RWPE1 (cell line): ENCODE measurements at places on chromosomes 12 and 14.

GRCh38 chr14:101716956-101717662 lies 44.4 kb upstream of the PPP2R5C start:
- no peak for DNase-seq

DNA sequence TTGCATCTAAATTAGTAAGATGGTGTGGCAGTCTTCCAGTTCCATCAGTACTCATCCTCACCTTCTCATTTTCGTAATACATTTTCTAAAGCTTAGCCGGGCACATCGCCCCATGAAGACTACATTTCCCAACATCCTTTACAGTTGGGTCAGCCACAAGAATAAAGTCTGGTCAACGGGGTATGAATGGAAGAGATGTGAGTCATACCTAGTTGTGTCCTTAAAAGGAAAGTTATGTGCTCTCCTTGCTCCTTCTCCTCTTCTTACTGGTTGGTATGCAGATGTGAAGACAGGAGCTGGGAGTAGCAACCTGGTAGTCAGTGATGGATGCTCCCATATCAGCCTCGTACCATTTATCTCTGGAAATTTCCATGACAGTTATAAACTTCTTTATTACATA lies 35.9 kb upstream of the EGLN3 start:
- peak; percentile 73 for DNase-seq

DNA sequence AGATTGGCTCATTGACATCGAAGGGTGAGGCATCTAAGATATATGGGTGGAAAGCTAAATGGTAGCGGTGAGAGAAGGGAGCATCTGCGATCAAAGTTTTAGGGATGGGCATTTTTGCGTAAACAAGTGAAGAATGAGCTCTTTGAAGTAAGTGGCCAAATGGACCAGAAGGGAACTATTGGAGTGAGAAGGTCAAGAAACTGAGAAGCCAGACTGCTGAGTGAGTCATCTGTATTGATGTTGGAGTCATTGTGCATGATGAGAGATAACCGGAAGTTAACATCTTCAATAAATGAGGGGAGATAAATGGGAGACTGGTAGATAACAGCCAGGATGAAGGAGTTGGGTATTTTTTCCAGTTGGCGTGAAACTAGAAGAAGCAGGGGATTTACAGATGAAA lies 271.9 kb upstream of the PDE3A start:
- no peak for DNase-seq

GRCh38 chr12:93419388-93420034 lies 22.2 kb downstream of the UBE2N start:
- DNase-seq = peak; percentile 42

DNA sequence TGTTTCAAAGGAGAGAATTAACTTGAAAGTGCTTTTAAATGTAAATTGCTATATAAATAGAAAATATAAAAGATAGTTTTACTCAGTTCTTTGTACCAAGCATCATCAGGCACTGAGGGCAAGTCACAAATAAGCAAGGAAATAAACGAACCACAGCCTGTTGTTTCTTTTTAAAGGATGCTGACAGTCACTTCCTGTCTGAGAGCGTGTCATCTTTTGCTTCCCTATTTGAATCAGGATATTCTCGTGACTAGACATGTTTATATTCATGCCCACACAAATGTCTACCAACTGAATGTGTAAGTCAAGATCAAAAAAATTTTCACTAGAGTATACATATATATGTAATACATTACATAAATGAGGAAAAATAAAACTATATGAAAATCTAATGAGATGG lies 31.4 kb upstream of the SLC2A13 start:
- peak; percentile 12 for DNase-seq

- DNase-seq = no peak
These were observed 12.2 kb downstream of the PRORP start for GRCh38 chr14:35134329-35135123.

GRCh38 chr12:52612431-52613383 lies 5.7 kb downstream of the KRT73 start:
- DNase-seq = no peak

- peak; percentile 85 for DNase-seq
These were observed 4.2 kb upstream of the BAZ2A start for GRCh38 chr12:56634242-56634836.

DNA sequence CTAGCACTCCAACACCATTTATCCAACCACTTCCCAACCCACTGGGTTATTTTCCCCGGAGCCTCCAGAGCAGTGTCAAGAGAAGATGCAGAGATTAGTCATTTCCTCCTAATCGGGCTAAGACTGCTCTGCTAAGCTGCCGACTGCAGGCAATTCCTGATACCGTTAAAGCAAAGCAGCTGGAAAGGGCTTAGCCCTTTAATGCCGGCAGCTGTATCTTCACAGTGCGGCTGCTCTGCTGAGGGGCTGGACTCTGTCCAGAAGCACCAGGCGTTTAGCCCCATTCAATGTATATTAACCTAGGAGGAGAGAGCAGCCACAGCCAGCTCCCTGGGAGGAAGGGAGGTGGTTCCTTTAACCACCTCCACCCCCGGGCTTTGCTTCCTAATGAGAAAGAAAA lies 11.1 kb downstream of the AQP6 start:
- peak; percentile 68 for DNase-seq

DNA sequence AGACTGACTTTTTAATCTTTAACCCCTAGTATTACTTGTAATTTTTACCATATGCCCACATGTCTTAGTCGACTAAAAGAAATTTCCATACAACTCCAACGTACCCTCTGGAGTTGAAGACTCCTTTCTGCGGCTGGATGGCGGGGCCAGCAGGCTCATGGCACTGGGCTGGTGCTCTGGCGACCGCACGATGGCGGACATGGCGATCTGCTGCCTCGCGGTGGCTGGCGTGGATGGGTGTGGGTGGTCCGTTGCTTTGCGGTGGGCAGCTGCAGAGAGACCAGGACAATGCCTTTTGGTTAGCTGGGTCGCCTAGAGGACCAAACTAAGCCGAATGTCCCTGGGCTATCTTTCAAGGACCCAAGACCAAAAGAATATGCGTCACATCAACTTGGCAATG lies 50.2 kb downstream of the PRKAB1 start:
- no peak for DNase-seq

DNA sequence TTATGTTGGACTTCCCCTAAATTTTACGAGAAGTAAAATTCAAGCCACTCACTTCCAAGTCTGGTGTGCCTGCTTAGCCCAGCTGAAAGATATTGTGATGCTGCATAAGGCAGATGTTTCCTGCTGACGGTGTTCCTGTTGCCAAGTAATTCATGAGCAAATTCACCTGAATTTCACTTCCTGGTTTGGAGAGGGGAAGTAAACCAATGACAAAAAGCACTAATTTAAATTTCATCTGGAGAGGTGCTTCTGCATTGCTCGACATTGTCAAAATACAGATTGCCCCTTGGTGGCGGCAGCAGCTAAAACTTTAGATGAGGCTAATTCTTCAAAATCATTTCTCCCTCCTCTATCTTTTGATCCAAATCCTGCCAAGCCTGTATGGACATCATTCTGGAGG lies 281.1 kb downstream of the AACS start:
- no peak for DNase-seq

DNA sequence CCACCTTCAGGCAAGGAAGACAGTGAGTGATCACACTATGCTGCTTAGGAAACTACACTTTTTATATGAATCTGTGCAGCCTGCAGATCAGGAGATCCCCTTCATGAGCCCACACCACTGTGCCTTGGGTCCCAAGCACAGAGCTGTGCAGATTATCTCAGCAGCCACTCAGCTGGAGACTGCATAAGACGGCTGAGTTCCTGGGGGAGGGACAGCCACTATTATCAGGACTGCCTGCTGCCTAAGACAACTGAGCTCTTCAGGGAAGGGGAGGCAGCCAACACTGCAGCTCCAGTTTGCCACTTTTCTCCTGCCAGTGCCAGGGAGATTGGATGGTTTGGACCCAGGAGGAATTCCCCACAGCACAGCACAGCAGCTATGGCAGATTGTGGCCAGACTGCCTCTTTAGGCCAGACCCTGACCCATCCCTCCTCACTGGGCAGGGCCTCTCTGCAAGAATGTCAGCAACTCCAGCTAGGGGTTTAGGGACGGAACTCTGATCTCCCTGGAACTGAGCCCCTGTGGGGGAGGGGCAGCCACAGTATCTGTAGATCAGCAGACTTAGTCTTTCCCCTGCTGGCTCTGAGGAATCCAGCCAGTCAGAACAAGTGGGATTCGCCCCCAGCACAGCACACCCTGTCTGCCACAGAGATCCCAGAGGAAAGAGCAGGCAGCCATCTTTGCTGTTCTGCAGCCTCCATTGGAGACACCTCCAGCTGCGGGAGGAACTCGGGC lies 141.3 kb downstream of the KLHL28 start:
- DNase-seq = no peak

DNA sequence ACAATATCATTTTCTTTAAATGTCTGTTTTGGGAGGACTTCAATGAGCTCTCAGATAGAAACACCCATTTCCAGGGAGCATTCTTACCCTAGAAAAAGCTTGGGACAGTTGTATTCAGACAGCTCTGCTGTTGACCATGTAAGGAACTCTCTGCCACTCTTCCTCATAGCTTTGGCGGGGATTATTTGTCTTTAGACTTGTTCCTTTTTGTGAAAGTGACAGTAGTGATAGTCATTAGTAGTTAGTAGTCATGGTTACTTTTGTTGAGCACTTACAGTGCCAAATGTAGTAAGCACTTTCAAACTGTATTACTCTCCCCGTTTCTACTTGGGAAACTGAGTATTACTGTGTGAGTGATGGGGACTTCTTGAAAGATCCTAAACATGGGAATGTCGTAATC lies 167.3 kb downstream of the RGS6 start:
- DNase-seq = no peak

DNA sequence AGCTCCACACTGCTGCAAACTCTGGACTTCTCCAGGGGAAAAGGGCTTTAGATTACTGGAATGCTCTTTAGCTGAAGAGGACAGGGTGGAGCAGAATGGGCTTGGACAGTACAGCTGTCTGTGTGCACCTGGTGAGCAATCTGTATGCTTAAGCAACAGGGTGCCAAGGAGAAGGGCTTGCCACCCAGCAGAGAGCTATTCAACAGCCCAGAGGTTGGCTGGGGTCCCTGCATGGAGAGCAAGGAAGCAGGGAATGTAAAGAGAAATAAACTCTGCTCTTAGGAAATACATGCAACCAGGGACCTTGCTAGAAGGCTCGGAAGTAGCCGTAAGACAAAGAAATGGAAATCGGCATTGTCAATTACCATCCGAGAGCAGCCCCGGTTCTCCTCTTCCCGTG lies 53.0 kb upstream of the CORO1C start:
- no peak for DNase-seq

- no peak for DNase-seq
These were observed 17.5 kb upstream of the ERGIC2 start for GRCh38 chr12:29398495-29398894.

DNA sequence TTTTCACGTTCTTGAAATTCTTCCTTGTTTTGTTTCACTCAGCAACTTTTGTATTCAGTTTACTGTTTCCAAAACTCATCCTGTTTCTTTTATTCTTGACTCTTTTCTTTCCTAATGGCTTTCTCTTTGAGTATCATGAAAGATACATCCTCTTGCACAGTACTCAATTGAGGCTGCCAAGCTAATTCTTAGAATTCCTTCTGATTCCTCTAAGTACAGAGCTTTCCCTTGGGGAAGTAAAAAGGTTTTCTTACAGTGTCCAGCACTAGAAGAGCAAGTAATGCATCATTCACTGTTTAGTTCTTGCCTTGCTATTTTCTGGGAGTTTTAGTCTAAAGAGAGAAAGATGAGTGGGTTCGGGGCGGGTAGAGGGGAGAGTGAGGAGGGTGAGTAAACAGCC lies 154.1 kb downstream of the NEDD1 start:
- DNase-seq = no peak

GRCh38 chr12:92146497-92147224 lies 1.0 kb upstream of the BTG1 start:
- DNase-seq = no peak

DNA sequence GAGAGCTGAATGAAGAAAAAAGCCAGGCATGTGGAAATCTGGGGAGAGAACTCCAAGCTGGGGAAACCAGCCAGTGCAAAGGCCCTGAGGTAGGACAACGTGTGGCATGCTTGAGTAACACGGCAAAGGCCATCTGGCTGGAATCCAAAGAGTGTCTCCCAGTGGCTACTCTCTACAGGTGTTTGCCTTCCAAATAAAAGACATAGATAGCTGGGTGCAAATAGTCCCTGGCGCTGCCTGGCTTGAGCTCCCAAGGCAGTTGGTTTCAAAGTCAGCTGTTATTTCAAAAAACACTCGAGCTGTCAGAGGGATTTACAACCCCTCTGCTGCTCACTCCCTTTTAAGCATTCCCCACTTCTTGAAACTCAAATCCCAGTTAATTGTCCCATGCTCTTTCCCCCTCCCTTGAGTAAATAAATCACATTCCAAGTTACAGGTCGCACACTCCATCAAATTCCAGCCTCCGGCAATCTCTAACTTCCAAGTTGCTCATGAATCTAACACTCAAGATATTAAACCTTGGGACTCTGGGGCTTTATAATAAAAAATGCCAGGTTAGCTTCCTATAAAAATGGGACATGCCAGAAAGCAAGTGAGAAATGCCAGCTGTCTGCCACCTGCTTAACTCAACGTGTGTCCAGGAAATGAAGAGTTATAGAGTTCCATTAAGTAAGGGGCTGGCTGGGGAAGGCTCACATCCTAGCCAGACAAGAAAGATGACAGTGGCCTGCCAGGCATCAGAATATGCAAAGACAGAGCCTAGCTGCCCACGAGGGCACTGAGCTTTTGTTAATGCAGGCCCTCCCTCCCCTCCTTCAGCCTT lies 133.6 kb upstream of the NOS1 start:
- no peak for DNase-seq

GRCh38 chr12:78959556-78959955 lies 95.0 kb downstream of the SYT1 start:
- DNase-seq = no peak

- no peak for DNase-seq
These were observed 127.3 kb upstream of the CCND2 start for GRCh38 chr12:4145990-4146859.

DNA sequence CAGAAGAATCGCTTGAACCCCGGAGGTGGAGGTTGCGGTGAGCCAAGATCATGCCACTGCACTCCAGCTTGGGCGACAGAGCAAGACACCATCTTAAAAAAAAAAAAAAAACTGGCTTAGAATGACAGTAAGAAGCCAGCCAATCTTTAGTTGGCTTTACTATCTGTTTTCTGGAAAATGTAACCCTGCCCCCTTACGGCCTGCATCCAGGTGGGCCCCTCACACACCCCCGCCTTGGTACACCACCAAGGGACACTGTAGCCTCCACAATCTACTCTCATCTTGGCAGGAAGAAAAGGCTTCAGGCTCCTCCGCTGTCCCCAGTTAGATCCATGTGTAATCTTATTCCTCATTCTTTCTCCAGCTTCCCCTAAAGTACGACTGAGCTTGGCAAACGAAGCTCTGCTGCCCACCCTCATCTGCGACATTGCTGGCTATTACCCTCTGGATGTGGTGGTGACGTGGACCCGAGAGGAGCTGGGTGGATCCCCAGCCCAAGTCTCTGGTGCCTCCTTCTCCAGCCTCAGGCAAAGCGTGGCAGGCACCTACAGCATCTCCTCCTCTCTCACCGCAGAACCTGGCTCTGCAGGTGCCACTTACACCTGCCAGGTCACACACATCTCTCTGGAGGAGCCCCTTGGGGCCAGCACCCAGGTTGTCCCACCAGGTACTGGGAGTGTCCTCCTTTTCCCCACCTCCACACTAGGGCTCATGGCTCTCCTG lies 6.6 kb downstream of the TAPBPL start:
- no peak for DNase-seq
